ENCODE measurements at places on chromosomes 11 and 22.

DNA sequence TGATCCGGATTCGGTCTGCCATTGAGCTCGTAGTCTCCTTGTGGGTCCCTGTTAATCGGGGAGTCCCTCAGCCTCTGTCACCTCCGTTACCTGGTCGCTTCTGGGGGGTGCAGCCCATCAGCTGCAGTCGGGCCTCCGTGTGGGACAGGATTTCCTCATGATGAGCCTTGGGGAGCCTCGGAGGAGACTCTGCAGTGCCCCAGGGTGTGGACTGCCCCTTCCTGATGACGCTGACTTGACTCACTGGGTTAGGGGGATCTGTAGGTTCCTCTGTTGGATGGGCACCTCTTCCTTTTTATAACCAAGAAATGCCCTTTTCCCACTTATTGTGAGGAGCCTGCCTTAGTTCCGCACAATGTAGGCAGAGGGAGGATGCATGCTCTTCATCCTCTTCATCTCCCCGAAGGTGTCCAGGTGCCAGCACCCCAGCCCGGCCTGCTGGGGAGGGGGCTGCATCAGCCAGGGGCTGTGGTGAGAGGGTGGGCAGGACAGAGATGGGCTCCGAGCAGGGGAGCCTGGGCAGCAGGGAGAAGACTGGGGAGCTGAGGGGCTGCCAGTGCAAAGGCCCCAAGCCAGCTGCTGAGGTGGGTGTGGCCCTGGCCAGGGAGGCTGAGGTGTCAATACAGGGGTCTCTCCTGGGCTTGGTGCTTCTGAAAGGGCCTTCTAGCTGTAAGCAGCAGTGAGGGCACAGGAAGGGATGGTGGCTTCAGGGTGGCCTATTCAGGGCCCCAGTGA is 13.5 kb upstream of the TTLL8 start:
- no peak for DNase-seq

DNA sequence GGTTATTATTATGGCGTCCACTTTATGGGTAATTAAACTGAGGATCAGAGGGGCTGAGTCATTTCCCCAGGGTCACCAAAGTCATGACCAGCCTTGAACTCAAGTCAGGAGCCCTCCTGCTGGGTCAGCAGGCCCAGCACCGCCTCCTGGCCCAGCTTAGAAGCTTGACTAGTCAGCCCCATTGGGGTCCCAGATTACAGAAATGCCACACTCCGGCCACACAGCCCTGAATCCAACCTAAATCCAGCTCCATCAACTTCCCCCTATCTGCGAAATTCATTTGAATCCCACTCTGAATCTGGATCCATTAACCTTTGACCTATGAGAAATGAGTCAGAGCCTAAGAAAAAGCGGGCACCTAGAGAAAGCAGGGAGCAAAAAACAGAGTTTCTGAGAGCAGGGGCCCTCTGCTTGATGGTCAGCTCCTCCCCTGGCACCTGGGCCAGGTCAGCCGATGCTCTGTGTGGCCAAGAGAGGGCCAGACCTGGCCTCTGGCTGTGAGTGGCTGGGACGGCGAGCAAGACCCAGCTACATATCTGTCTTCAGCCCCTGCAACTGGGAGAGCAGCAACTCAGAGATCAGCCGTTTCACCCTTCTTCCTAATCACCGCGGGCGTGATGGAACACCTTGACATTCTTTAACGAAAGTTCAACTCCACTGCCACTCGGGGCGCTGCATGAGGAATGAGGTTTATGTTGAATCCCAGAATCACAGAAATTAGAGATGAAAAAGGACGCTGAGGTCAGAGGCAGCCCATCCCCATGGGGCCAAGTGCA is 196.1 kb downstream of the TRIM29 start:
- no peak for DNase-seq

DNA sequence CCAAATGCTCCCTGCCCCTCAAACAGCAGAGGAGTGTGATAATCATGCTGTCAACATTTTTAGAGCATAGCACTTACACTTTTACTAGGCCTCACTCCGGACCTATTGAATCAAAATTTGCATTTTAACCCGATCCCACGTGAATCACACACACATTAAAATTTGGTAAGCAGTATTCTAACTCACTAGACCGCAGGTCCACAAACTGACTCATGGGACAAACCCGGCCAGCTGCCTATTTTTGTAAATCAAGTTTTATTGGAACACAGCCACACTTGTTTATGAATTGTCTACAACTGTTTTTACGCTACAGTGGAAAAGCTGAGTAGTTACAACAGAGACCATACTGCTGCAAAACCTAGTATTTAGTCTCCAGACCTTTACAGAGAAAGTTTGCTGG is 43.3 kb downstream of the SNX19 start:
- DNase-seq, result no peak

GRCh38 chr11:94845622-94846021 is 77.5 kb downstream of the AMOTL1 start:
- no peak for DNase-seq

DNA sequence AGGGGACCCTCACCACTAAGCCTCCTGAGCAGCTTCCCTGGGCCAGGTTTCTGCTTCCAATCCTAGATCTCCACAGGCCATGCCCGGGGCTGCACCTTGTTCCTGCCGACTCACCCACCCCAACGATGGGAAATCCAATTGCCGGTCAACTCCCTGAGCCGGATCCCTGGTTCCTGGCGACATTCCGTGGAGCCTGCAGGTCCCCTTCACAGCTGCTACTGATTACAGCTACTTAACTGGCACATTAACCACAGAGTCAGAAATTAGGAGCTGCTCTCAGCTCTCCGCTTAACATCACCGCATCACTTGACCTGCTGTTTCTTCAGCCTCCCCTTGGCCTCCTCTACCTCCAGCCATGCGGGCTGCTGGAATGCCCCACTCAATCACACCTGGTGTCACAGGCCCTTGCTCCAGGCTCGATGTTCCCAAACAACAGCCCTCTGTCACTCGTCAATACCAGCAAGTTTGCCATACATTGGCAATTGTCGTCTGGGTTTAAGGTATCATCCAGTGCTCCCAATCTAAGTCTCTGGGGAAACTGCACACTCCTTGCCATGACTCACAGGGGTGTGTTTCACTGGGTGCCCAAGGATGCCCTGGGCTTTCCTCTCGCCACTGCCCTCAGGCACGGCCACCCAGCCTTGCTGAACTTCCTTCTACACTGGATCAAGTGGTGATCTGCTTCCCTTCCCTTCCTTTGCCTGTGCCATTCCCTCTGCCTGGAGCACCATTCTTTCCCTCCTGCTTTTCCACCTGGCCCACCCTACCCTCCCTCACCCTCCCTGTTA is 181.0 kb downstream of the MN1 start:
- DNase-seq, result no peak

- DNase-seq, result no peak
Observed at GRCh38 chr11:117221775-117222517, 9.9 kb downstream of the PCSK7 start.

DNA sequence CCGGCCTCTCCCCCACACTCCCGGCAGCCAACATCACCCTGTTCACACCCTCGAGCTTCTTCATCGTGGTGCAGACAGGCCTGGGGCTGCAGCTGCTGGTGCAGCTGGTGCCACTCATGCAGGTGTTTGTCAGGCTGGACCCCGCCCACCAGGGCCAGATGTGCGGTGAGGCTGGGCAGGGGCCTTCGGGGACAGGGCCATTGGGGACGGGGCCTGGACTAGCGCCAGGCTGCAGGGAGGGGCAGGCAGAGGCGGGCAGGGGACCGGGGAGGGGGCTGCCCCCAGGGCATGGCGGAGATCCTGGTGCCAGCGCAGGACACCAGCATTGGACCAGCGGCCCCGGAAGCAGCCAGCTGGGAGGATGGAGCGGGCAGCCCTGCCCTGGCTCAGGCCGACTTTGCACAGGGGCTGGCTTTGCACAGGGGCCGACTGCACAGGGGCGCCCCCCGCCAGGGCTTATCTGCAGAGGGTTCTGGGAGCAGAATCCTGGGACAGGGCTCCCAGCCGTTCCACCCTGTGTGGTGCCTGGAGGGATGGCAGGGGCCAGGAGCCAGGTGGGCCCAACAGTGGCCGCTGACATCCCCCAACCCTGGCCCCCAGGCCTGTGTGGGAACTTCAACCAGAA is 8.6 kb downstream of the MUC5B start:
- DNase-seq, result no peak

GRCh38 chr11:8368772-8369171 is 105.1 kb upstream of the LMO1 start:
- no peak for DNase-seq

GRCh38 chr11:102293873-102294601 is 23.2 kb upstream of the BIRC3 start:
- no peak for DNase-seq
